Activated B cell treated with CpG ODN at 0.5 μM for 24 hours (primary cell): ENCODE measurements at places on chromosomes 13 and 19. TPM values are rescaled to one million over a fixed set of nuclear protein-coding genes. Genes with fewer than 3 reads are reported as not detected.

DNA sequence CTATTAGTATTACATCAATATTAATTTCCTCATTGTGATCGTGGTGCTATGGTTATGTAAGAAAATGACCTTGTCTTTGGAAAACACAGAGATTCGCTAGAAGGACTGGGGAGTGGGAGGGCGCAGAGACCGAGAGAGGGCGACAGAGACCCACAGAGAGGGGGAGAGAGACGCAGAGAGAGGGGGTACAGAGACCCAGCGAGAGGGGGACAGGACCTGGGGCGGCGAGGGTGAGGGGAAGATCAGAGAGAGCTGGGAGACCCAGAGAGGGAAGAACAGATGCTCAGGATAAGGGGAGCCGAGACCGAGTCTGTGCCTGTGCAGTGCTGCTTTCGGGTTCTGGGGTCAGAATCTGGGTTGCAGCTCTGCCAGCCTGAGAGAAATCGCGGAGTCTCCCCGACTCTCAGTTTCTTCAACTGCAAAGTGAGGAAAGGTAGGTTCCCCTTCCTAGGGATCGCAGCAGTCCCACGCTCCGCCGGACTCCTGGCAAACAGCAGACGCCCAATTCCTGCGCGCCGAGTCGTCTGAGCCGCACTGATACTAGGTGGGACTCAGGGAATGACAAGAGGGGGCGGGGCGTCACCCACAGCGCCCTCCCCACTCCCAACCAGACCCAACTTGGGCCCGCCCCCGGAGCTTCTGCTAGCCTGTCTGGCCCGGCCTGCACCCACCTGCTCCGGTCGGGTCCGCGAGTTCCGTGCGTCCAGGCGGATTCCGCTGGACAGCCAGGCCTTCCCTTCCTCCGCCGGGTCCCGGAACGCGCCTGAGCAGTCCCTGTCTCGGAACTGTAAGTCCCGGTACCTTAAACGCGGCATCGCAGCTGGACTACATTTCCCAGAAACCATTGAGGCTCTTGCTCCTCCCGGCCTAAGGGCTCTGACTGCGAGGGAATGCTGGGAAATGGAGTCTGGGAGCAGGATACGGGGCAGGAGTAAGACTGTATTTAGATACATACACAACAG is 15.3 kb downstream of the IZUMO2 start:
- peak; percentile 62 for DNase-seq

DNA sequence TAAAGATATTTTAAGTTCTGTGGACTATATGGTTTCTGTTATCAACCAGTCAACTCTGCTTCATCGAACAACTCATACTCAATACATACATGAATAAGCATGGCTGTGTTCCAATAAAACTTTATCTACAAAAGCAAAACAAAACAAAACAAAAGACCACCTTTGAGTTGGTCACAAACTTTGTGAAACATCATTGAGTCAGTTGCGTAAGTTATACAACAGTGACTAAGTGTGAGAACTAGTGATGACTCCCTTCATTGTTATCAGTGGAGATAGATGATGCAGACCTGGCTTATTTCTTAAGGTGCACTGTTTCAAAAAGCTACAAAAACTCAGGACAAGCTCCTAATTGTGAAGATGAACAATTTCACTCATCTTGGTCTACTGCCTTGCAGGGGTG is 14.5 kb upstream of the KLK4 start:
- DNase-seq = no peak

Gene DPF1
- total RNA-seq = not detected in 2 replicates

Gene PSG11
- total RNA-seq = not detected in 2 replicates

DNA sequence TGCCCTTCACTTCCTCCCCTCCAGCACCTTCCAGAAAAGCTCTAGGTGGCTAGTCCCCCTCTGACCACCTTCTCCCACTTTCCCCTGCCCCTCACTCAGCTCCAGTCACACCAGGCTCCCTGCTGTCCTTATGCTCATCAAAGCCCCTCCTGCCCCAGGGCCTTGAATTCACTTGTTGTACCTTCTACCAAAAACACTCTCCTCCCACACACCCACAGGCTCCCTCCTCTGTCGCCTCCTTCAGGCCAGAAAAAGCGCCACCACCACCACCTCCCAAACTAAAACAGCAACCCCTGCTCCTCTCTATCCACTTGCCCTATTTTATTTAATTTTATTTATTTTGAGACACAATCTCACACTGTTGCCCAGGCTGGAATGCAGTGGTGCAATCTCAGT is 4.8 kb upstream of the CEACAM16 start:
- DNase-seq = no peak

DNA sequence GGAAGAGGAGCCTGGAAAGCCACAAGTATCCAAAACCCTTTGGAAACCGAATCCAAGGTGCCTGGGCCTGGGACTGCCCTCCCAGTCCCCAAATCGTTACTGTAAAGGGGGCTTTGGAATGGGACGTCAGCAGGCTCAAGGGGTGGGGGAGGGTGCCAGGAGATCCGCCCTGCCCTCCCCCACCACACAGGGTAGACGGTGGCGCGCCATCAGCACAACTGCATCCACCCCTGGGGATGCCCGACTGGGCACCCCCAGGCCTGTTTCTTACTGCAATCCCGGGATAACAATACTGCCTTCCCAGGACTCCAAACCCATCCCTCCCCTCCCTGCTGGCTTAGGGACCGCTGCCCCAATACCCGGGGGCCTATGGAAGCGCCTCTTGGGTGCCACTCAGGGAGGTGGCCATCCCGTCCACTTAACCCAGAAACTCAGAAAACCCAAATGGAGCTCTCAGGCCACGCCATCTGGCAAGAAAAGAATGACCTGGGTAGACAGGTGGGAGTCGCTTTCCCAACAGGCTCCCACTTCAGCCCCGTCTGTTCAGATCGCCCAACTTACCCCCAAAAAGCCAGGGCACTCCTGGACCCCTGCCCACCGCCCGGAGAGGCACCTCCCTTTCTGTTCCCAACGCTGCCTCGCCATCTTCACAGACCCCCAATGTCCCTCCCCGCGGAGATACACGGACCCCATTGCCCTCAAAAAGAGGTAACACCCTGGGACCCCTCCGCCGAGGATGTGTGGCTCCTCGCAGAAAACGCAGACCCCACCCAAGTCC is 2.4 kb downstream of the KLF16 start:
- DNase-seq = no peak

- DNase-seq = no peak
Observed at GRCh38 chr19:29515706-29516357, 10.0 kb upstream of the VSTM2B start.
